Fibroblast of the aortic adventitia (primary cell): ENCODE measurements at places on chromosomes 13 and 19.

DNA sequence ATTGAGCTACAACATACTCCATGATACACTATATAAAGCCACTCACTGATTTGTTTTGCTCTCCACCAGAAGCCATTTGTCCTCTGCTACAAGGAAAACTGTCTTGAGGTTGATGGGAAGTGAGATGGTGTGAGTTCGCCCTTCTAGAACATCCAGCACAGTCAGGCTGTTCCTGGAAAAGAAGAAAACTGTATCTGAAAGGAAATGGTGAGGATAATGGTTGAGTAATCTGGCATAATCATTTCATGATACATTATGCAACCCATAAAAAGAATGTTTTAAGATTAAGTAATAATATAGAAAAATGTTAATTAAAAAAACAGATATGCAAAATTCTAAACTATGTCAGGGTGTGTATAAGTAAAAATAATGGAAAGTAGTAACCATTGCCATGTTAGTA is 233.9 kb downstream of the RGCC start:
- DNase-seq = peak; percentile 70

DNA sequence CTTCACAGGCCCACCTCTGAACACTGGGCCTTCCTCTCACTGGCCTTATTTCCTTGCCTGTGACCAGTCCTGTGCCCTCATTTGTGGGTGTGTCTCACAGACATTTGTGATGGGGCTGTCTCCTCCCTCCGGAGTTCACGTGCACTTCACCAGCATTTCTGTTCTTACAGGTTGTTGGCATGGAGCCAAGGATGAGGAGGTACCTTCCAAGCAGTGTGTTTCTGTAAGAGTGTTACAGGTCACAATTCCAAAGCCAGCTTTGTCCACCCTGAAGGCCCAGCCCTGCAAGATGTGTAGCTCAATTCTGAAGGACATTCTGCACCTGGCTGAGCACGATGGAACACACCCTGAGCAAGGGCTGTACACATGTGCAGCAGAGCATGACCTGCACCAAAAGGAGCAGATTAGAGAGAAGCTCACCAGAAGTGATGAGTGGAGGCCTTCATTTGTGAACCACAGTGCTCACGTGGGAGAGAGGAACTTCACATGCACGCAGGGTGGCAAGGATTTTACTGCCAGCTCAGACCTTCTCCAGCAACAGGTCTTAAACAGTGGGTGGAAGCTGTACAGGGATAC is 8.1 kb downstream of the ZNF749 start:
- DNase-seq = no peak

- peak; percentile 54 for DNase-seq
Measured at GRCh38 chr19:4474514-4475022, 2.5 kb downstream of the HDGFL2 start.

DNA sequence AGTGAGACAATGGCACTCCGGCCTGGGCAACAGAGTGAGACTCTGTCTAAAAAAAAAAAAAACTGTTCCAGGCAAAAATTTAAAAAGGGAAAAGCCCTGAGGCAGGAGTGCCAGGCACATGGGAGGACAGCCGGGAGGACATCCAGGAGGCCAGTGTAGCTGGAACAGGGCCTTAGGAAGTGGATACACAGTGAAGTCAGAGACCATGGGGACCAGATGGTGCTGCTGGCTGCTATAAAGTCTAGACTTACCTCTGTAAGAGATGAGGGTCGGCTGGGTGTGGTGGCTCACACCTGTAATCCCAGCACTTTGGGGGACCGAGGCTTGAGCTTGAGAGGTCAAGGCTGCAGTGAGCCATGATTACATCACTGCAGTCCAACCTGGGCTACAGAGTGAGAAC is 15.0 kb downstream of the HAS1 start:
- no peak for DNase-seq

DNA sequence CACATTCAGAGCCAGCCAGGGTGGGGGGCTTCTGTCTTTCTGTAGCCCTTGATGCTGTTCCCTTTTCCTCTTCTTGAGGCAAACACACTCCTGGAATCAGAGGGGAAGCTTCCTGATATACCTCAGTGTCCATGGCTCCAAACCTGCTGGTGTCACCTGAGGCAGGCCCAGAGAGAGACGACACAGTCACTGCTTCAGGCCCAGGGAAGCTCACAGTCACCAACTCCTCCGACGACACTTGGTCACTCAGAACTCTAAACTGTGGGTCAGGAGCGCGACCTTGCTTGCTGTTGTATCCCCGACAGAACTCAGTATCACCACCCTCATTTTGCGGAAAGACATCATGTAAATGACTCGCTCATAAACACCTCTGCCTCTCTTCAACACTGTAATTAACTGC is 1.1 kb downstream of the ATP13A1 start:
- DNase-seq = no peak

DNA sequence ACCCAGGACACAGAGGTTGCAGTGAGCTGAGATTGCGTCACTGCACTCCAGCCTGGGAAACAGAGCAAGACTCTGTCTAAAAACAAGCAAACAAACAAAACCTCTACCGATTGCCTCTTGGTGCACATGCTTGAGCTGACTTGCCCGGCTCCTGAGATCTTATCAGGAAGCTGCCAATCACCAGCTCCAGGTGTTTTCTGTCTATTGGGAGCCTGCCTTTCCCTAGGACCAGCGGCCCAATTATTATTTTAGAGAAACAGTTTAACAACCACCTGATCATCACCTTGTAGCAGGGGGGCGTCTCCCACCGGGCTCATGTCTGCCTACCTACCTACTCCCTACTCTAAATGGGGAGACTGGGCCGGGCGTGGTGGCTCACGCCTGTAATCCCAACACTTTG is 10.8 kb downstream of the CLEC4M start:
- DNase-seq = no peak

DNA sequence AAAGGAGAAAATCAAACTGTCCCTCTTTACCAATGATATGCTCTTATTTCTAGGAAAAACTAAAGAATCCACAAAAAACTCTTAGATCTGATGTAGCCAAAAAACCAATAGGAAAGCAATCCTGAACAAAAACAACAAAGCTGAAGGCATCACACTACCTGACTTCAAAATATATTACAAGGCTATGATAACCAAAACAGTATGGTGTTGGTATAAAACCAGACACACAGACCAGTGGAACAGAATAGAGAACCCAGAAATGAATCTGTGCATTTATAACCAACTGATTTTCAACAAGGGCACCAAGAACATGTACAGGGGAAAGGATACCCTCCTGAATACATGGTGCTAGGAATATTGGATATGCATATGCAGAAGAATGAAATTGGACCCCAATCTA is 9.7 kb upstream of the ZNF546 start:
- no peak for DNase-seq

DNA sequence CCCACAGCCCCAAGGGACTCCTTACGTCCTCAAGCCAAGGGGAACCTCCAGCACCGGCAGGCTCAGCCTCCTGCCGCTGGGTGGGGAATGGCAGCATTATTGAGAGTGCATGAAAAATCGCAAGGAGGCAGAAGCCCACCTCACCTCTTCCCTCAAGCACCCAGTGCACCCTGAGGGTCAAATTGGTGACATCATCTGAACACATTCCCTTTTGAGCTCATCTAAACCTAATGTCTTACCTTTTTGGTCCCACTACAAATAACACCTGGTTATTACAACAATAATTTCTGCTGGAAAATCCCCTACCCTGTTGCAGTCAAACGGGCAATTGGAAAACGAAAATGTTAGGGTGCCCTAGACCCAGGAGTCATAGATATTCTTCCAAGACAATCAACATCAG is 12.2 kb upstream of the POP4 start:
- DNase-seq = no peak

DNA sequence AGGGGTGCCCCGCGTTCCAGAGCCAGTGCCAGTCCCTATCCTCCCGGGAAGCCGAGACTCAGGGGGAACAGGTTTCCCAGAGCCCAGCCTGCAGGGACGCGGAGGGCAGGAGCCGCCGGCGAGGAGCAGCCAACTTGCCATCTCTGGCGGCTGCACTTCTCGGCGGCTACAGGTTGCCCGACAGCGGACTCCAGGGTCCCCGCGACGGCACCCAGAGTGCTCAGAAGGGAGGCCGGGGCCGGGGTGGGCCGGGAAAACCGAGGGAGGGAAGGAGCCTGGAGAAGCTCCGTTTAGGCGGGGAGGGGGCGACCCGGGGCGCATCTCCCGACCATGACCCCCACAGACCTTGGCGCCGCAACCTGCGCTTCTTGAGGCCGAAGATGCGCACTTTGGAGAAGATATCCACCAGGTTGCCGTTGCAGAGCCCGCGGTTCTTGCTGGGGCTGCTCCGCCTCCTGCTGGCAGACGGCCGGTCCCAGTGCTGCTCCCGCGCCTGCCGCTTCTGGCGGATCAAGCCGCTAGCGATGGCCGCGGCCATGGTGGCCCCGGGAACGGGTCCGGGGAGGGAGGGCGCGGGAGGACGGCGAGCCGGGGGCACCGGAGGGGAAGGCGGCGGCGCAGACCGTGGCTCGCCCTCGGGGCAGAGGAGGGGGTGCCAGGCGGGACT is 463.8 kb downstream of the ITGBL1 start:
- no peak for DNase-seq

- no peak for DNase-seq
Measured at GRCh38 chr13:99323488-99323887, 16.3 kb upstream of the GPR183 start.

GRCh38 chr19:55400281-55401087 is 7.1 kb downstream of the UBE2S start:
- DNase-seq = no peak

GRCh38 chr13:98564204-98564603 is 12.7 kb downstream of the STK24 start:
- DNase-seq = no peak

GRCh38 chr19:12955996-12956395 is 1.0 kb downstream of the GADD45GIP1 start:
- no peak for DNase-seq

DNA sequence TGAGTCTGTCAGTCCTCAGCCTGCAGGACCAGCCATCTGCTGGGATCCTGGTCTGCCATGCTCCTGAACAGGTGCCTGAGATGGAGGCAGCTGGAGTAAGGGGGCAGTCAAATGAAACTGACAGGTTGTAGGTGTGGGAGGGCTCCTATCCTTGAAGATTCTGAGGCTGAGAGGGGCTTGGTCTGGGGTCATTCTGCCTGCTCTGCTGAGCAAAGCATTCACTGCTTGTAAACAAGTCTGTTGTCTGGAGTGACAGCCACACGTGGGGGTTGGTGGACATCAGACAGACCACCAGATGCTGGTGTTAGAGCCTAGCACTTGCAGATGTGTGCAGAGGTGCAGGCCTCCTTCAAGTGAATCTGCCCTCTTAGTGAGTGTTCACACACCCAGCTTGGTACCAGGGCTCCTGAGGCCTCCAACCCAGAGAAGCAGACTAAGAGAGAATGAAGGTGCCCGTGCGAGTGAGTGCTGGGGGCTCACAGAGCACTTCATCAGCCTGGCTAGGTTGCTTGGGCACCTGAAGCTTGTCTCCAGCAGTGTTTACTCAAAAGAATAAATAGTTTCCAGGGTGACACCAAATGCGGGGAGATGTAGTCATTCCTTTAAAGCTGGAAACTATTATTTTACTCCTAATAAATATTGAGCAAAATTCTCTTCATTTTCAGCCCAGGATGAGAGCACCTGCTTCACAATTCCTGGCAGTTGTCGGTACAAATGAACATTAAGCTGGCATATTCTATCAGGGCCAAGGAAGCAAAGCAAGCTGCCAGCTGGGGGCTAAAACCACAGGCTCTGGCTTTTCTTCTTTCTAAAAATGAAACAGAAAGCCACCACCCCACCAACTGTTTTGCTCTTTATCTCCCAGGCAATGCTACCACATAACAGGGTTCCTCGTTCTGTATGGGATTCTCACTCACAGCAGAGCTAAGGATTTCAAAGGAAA is 82.3 kb downstream of the RNASEH2B start:
- DNase-seq = no peak

DNA sequence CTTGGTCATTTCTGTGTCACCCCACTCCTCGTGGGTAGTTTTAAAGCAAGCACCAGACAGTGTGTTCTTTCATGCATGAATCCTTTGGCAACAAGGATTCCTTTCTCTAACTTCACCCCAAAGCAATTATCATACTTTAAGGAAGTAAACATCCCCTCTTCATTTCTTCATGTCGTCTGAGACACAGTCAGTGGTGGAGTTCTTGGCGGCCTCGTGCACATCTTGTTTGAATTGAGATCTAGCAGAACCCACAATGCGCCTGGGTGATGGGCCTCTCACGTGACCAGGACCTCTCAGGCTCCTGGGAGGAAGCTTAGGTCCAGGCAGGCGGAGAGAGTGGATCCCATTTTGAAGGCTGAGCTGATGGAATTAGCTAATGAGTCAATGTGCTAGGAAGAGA is 2.6 kb downstream of the ACSBG2 start:
- no peak for DNase-seq

- DNase-seq = no peak
Measured at GRCh38 chr13:29953542-29953941, 103.1 kb upstream of the UBL3 start.

- DNase-seq = no peak
Measured at GRCh38 chr19:57210381-57210780, 19.1 kb downstream of the ZNF264 start.

DNA sequence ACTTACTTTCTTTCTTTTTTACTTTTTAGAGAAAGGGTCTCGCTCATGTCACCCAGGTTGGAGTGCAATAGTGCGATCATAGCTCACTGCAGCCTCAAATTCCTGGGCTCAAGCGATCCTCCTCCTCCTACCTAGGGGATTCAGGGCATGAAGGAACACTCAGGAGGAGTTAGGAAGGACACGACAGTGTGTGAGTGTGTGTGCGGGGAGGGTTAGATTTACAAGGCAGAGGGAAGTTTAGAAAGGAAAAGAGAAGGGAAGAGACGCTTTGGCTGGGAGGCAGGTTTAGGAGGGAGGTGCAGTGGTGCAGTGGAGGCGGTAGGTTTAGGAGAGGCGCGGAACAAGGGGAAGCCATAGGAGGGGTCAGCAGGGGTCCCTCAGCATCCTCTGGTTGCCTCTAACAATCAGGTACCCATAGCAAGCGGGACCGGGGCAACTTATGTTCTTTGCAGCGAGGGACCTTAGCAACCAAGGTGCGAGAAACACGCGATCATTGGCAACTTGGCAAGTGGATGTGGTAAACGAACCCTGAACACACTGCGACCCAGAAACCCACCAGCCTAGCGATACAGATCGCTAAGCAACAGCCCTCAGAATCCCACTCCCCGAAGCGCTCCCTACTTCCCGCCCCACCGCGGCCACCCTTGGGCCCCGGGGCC is 501 bp downstream of the SIRT2 start:
- peak; percentile 37 for DNase-seq

GRCh38 chr13:29936051-29936813 is 85.8 kb upstream of the UBL3 start:
- no peak for DNase-seq

GRCh38 chr19:35780058-35780457 is 4.7 kb downstream of the ARHGAP33 start:
- DNase-seq = no peak

- no peak for DNase-seq
Measured at GRCh38 chr13:110886870-110887596, 27.8 kb downstream of the ANKRD10 start.
